ENCODE measurements at places on chromosomes 5 and 9.

GRCh38 chr9:12801663-12802062 lies 26.8 kb downstream of the LURAP1L start:
- no peak for DNase-seq

GRCh38 chr5:124060011-124060410 lies 548.0 kb downstream of the CSNK1G3 start:
- no peak for DNase-seq

DNA sequence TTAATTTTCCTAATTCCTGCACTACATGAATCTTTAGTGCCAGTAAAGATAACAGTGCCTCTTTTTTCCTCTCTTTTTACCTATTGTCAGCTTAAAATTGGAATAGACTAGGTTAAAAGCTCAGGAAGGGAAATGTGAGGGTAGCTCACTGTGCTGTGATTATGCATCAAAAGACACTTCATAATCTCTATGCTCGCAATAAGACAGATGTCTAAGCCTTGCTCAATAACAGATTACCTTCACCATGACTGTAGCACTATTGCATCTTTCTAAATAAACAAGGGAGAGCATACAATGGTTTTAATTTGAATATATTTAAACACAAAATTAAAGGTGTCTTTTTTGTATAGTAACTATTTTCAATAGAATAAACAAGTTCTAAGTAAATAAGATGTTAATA lies 130.1 kb downstream of the FBN2 start:
- DNase-seq, result no peak

- DNase-seq, result no peak
These were observed 44.9 kb upstream of the SHC3 start for GRCh38 chr9:89223396-89223977.

GRCh38 chr5:2586016-2586715 lies 165.3 kb downstream of the IRX2 start:
- no peak for DNase-seq

DNA sequence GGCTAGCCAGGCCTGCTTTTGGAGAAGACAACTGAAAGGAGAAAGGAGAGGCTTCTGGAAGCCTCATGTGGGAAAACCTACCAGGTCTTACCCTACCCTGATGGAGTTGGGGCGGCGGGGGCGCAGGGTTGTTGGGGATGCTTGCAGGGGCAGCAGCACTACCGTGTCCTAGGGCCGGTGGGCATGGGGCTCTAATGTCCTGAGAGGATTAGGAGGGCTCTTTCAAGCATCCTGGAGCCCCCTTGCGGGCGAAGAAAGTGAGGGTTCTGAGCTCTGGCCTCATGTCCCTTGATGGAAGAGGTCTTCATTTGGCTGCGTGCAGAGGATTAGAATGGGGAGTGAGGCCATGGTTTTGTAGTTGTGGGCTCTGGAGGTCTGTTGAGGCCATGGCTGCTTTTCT lies 86.9 kb upstream of the PITX1 start:
- DNase-seq, result no peak

DNA sequence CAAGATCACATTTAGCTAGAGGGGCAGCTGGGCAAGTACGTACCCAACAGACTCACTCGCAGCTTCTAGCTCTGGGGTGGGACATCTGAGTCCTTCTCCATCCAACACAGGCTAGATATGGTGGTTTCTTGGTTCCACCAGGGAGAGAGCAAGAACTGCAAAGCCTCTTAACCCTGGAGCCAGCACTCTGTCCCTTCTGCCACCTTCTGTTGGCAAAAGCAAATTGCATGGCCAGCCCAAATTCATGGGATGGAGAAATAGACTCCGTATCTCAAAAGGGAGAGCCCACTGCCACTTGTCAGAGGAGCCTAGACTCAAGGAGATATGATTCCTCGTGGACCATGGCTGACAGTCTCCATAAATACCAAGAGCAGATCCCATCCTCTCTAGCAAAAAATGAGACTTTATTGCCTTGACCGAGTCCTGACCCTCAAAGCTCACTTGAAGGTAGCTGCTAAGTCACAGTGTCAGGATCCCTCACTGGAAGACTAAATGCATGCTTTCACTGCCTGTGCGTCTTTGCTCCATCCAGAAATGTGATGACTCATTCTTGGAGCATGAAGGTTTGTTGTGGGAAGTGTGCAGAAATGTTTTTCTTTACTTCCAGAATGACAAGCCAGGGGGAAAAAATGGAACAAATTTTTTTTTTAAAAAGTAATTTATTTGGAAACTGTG lies 28.8 kb upstream of the ROR2 start:
- no peak for DNase-seq

- no peak for DNase-seq
These were observed 100.4 kb downstream of the FAM114A2 start for GRCh38 chr5:153938191-153938842.

DNA sequence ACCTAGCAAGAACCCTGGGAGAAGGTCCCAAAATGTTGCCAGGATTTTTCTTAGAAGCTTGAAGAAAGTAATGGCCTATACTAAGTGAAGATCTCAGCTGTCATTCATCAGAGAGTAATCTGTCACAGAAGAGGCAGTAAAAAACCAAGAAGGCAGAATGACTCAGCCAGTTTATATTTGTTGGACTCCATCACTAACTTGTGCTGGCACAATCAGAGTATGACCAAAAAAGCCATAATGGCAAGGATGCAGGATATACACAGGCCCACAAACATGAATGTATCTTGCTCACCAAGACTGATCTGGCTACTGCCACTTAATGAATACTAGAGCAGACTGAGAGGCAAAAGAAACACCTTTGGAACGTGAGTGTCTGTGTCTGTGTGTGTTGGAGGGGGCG lies 104.0 kb upstream of the POU5F2 start:
- DNase-seq, result no peak

DNA sequence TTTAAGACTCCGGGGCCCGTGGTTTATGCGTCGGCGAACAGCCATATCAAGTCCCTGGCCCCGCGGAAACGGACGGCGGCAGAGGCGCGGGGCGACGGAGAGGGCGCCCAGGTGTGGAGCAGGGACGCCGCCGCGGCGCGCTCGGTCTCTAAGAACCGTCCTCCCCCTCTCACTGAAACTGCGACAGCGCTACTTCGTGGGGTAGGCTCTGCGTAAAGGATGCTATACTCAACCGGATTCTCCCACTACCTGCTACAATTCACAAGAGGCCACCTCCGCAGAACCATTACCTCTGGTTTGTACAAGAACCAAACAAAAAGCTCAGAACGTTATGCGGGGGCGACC lies 404 bp downstream of the MRNIP start:
- peak; percentile 24 for DNase-seq

- no peak for DNase-seq
These were observed 342.6 kb downstream of the MAN2A1 start for GRCh38 chr5:110032376-110032775.

- DNase-seq, result no peak
These were observed 110.1 kb upstream of the GRIN3A start for GRCh38 chr9:101848485-101848919.

DNA sequence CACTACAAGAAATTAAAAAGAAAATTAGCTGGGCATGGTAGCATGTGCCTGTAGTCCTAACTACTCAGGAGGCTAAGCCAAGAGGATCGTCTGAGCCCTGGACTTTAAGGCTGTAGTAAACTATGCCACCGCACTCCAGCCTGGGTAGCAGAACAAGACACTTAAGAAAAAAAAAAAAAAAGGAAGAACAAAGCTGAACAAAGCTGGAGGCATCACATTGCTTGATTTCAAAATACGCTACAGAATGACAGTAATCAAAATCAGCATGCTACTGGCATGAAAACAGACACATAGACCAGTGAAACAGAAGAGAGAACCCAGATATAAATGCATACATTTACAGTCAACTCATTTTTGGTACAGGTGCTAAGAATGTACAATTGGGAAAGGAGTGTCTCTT lies 14.5 kb upstream of the OTULIN start:
- DNase-seq, result no peak

- no peak for DNase-seq
These were observed 23.4 kb downstream of the LCP2 start for GRCh38 chr5:170273968-170274710.

DNA sequence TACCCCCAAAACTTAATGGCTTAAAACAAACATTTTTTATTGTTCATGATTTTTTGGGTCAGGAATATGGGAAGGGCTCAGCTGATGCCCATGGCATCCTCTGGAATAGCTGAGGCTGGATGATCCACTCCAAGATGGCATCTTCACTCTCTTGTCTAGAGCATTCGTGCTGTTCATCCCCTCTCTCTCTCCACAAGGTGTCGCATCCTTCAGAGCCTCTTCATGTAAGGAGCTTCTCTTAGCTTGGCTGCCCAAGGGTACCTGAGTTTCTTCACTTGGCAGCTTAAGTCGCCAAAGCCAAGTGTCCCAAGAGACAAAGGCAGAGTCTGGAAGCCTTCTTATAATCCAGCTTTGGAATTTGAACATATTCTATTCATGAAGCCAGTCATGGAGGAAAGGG lies 294.7 kb downstream of the CHSY3 start:
- DNase-seq, result no peak

DNA sequence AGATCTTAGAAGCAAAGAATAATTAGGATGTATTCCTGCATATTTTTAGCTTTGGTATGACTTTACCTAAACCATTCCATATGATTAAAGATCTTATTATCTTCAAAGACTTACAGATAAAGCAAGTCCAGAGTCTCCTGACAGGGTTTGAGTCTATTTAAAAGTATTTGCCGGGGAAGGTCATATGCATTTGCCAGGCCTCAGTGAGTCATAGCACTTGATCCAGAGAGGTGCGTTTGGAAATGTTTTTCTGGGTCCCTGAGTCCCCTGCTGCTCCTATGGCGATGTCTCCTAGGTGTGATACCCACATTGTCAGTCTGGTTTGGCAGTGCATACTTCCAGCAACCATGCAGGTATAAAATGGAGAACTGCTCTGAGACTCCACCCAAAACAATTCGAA lies 217.0 kb downstream of the FBXL7 start:
- no peak for DNase-seq

- no peak for DNase-seq
These were observed 5.9 kb downstream of the HDHD3 start for GRCh38 chr9:113370806-113371325.

- no peak for DNase-seq
These were observed 5.3 kb downstream of the SLC12A7 start for GRCh38 chr5:1106385-1107166.

GRCh38 chr9:27549196-27549755 lies 19.7 kb upstream of the MOB3B start:
- no peak for DNase-seq

- DNase-seq, result no peak
These were observed 334.1 kb downstream of the ZSWIM6 start for GRCh38 chr5:61666064-61666621.

- DNase-seq, result no peak
These were observed 211.6 kb downstream of the ATP10B start for GRCh38 chr5:160640406-160640805.

- no peak for DNase-seq
These were observed 2.8 kb upstream of the ENG start for GRCh38 chr9:127857278-127857677.

DNA sequence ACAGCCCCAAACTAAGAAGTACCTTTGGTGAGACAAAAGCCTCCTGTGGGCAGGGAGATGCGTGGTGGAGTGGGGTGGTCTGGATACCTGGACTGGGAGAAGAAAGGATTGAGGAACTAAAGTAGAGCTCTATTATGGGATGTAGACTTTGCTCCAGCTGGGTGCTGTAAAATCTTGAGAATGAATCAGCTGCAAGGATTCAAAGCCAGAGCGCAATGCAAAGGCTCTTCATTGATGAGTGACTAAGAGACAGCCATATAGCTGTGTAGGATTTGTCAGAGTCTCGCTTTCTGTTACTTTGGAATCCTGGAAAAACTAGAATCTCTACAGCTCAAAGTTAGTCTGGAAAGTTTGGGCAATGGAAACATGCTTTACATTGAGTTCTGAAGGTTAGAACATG lies 159.9 kb downstream of the TAF11L14 start:
- no peak for DNase-seq

DNA sequence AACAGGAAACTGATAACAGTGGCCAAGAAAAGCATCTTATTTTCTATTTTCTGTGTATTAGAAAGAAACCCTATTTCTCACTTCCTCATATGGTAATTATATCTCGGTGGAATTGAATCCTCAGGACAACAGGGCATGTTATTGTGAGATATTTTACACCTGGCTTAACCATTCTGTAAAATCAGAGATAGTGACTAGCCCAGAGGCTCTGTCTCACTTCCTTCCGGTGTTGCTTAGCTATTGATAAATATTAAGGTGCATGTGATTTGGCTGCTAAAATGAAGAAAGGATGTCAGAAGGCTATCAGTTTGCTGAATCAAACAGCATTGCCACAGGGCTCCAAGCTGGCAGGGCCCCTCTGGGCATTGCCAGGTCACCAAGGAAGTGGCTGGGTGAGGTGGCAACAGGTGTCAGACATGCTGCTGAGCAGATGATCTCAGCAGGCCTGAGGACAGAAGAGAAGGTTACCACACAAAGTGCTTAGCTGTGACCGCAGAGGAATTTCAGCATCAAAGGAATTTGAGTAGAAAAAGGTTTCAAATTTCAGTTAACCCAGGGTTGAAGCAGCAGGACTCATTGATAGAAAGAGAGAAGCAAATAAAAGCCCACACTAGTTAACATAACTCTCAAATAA lies 330.7 kb downstream of the PDE4D start:
- DNase-seq, result no peak

DNA sequence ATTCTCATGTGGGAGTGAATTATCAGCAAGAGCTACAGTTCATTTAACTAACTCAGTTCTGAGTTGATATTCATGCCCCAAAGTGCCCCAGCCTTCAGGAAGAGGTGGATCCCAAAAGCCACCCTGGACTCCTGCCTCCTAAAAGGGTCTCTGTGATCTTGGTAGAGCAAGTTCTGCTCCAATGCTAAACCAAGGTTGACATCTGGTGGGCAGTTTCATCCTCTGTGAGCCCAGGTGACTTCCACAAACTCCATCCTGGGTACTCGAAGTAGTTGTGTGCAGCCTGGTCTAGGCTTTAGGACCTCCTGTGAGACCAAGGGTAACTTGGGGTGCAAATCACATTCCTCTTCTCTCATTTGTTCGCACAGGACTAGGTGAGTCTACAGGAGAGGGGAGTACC lies 816.8 kb downstream of the MTRR start:
- no peak for DNase-seq

DNA sequence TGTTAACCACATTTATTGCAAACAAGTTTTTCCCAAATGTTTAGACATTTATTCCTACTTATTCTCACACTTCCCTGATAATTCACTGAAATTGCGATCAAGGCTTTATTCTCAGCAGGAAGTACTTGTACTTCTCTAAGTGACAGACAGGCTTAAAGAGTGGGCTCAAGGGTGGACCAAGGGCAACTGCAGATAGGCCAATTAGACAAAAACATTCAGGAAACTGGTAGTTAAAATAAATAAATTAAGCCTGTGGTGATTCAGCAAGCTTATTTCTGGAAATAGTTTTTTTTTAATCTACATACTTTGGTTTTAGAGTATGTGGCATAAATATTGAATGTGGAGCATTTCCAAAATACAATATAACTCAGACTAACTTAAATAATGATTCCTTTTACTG lies 136.1 kb downstream of the UGCG start:
- DNase-seq, result no peak

DNA sequence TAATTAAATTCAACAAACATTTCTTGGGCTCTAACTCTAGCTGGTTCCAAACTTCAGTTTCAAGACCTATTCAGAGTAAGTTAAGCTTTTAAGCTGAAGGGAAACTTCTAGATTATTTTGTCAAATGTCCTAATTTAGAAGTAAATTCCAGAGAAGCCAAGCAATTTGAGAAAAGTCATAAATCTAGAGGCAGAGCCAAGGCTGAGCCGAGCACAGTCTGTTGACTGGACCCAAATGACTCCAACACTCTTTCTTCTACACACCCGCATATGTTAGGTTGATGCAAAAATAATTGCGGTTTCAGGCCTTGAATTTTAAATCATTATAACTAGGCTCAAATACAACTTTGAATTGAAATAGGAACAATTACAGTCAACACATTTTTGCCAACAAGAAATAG lies 319.7 kb downstream of the NFIB start:
- no peak for DNase-seq
